Memory B cell (primary cell): ENCODE measurements at places on chromosomes 7 and 10.

DNA sequence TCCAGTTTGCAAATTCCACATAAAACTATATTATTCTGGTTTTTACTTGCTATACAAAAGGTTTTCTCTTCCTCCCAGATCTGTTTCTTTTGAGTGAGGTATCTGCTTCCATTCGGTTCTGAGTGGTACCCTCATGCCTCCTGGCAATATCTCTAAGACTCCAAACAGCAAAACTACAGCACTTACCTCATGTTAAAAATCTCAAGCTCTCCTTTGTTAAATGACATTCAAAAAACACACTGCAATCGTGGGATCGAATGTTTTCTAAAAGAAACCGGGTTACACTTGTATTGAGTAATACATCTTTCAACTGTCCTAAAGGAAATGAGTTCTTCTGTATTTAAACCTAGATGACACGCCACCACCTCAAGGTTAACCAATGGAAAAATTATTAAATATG lies 11.1 kb downstream of the YWHAG start:
- no peak for DNase-seq

DNA sequence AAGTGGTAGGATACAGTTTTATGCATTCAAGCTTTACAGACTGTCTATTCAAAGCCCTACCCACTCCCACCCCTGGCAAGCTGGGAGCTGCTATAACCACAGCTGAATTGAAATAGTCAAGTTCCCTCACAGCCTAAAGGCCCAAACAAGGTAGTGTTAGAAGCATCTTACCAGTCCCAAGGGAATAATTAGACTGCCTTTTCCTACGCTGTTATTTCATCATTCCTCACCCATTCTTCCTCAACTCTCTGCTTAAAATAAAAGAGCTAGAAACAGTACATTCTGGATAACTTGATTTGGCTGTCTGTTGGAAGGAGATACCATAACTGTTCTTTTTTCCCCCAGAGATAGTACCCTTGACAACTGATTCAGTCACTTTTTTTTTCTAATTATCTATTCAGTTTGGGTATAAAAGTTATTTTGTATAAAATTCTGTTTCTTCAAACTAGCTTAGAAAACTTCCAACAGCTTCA lies 54.0 kb downstream of the RAPGEF5 start:
- no peak for DNase-seq

DNA sequence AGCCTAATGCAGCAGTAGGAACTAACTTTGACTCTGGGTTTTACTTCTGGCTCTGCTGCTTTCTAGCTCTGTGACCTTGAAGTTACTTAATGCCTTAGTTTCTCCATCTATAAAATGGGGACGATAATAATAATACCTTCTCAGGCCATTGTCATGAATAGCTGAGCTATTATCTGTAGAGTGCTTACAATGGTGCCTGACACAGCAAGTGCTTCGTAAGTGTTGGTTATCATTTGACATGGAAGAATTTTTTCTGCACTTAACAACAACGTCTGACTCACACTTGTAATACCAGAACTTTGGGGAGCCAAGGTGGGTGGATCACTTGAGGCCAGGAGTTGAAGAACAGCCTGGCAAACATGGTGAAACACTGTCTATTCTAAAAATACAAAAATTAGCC lies 140.5 kb downstream of the ARL4A start:
- no peak for DNase-seq

DNA sequence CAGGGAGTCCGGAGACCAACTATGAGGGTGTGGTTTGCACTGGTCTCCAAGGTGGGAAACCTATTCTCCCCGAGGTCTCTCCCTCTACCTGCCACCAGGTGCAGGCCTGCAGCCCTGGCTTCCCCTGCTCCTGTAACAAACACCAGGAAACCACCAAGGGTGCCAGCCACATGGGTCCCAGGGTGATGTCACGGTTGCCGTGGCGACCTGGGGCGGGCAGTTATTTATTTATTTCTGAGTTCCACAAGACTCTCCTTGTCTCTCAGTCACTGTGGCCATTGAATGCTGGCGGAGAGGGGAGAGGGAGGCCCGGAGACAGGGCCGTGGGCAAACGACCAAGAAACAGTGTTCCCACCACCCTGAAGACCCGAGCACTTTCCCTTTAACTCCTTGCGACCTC lies 27.0 kb downstream of the MMD2 start:
- DNase-seq: no peak

GRCh38 chr7:20296444-20296843 lies 34.3 kb upstream of the ITGB8 start:
- no peak for DNase-seq

DNA sequence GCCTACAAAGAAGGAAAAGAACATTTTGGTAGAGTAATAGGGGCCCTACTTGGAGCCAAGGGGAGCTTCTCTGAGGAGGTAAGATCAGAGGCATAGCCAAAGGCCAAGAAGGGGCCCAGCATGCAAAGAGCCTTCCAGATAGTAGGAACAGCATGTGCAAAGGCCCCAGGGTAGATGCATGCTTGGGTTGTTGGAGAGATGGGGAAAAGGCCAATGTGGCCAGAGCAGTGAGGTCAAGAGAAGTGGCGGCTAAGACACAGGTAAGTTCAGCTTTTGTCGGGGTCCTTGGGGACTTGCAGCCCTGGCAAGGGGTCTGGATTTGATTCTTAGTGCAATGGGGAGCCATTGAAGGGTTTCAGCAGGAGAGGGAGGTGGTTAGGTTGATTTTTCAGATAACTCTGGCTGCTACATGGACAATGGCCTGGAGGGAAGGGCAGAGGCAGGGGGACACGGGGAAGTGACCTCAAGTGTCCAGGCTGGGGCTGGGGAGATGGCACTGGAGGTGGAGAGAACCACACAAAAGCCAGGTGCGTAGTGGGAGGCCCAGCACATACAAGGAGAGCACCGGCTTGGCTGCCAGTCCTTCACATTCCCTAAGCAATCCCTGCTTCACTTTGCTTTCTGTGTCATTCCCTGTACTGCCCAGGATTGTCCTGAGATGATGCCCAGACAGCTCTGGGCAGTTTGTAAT lies 16.5 kb downstream of the GRID1 start:
- DNase-seq: no peak

- no peak for DNase-seq
Observed at GRCh38 chr10:24340446-24340845, 131.5 kb downstream of the KIAA1217 start.

DNA sequence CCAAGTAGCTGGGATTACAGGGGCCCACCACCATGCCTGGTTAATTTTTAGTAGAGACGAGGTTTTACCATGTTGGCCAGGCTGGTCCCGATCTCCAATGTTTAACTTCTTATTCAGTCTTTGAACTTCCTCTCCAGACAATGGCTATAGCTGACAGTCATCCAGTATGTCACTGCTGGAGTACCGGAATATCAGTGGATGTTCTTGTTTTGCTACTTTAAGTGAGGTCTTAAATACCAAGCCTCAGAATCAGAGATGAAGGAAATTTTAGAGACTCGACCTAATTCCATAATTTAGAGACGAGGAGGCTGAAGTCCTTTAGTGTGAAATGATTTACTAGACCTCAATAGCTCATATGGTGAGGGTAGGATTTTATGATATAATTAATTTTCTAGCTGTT lies 294.8 kb upstream of the KLF6 start:
- no peak for DNase-seq

GRCh38 chr10:48878091-48878490 lies 61.5 kb downstream of the LRRC18 start:
- no peak for DNase-seq

DNA sequence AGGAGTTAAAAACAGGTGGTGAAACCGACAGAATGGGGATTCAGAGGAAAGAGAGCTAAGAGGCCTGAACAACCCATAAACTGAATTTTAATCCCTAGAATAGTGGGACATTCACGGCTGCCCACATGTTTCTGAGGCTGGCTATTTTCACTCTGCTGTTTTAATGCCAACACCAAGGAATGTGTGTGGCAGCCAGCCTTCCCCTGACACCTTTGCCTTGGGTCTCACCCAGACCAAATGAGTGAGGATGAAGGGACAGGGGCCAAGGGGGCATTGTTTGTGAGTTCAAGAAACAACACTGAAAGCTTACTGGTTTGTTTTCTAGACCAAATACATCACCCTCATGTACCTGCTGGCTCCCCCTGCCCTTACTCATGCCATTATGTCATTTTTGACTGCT lies 164.3 kb downstream of the JAZF1 start:
- no peak for DNase-seq

DNA sequence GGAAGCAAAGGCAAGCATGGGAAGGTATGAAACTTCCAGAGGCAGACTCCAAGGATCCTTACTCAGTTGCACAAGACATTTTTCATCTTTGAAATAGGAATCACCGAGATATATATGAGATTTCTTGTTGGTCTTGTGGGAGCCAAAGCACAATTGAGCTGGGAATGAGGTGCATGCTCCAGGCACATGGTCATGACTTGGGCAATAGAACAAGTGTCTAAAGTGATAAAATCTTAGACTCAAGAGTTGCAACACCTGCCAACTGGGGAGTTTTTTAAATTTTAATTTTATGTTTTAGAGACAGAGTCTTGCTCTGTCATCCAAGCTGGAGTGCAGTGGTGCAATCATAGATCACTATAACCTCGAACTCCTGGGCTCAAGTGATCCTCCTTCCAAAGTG lies 169.5 kb upstream of the ADCY1 start:
- DNase-seq: no peak
